ENCODE measurements at places on chromosomes 4 and X.

DNA sequence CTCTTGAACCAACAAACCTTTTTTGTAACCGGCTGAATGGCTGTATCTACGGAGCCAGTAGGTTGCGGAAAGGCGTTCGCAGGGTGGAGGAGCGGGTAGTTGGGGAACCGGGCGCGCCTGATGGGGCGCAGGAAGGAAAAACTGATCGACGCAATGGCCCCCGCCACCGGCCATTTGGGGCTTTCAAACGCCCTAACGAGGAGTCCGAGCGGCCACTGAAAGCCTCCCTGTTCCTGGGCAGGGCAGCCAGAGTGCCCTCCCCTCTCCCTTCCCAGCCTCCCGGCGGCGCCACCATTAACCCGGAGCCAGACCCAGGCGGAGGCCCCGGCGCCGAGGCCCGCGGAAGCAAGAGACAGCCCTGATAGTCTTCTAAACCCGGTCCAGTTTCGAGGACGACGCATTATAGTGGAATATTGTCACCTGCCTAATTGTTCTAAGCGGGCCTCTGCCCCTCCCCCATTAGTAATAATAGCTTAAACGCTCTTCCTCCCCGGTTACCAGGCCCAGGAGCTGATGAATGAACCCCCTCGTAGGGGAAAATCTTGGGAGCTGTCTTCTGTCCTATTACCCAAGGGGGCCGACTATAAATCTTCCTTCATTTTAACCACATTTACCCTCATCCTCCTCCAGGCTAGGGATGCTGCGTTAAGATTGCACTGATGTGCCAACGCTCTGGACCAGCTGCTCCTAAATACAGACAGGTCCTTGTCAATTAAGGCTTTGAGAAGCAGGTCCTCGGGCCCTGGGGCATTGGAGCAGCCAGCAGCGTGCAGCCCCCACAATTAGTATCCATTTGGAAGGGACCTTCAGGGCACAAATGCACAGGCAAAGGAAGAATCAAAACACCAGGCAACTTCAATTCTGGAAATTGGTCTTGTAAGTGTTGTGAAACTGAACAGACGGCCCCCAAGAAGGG lies 61.6 kb upstream of the TMEM33 start:
- DNase-seq, result no peak

DNA sequence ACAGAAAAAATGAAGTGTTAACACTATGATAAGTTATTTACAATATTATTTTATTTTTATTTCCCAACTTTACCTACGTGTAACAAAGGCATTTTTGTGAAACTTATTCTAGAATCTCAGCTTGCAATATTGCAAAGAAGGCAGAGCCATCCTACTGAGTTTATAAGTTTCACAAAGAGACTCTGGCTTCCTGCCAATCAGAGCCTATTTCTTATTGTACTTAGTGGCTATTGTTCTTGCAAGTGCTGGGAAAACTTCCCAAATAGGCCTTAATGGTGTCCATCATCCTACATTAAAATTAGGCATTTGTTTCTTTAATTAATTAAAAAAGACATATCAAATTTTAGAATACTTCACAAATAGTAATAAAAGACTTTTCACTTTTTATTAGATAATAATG lies 233.2 kb downstream of the EPHA5 start:
- DNase-seq, result no peak

- no peak for DNase-seq
Observed at GRCh38 chr4:173573286-173573685, 43.3 kb upstream of the HAND2 start.

DNA sequence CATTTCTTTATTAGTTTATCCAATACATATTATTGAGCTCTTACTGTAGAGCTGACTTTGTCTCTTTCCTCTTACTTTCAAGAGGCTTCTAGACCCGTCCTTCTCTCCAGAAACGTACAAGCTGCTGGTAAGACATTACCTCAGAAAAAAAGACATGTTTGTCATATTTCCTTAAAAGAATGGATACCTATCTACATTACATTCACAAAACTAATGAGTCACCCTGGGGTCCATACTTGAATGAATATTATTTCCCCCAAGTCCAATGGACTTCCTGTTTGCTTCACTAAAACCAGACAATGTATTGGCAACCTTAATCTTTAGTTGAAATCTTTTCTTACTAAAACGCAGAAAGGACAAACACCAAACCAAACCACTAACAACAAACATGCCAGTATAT lies 176.5 kb upstream of the CLNK start:
- no peak for DNase-seq

DNA sequence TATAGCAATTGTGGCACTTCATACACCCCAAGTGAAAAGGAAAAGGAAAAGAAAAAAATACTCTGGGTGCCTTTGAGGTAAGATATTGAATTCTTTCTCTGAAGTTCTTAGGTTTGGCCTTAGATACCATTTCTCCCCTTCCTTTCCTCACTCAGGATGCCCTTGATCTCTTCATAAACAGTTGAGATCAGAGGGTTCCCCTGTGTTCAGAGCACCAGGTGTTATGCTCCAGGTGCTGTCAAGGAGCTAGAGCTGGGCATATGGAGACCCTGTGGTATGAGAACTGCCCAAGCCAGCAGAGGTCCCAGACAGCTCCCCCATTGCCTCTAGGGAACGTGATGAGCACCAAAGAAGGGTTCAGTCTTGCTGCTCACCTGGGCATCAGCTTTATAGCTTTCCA lies 17.1 kb upstream of the CD40LG start:
- no peak for DNase-seq

- DNase-seq, result no peak
Observed at GRCh38 chr4:150318971-150319370, 240.7 kb downstream of the DCLK2 start.

- no peak for DNase-seq
Observed at GRCh38 chrX:109760209-109760921, 27.3 kb upstream of the ACSL4 start.

DNA sequence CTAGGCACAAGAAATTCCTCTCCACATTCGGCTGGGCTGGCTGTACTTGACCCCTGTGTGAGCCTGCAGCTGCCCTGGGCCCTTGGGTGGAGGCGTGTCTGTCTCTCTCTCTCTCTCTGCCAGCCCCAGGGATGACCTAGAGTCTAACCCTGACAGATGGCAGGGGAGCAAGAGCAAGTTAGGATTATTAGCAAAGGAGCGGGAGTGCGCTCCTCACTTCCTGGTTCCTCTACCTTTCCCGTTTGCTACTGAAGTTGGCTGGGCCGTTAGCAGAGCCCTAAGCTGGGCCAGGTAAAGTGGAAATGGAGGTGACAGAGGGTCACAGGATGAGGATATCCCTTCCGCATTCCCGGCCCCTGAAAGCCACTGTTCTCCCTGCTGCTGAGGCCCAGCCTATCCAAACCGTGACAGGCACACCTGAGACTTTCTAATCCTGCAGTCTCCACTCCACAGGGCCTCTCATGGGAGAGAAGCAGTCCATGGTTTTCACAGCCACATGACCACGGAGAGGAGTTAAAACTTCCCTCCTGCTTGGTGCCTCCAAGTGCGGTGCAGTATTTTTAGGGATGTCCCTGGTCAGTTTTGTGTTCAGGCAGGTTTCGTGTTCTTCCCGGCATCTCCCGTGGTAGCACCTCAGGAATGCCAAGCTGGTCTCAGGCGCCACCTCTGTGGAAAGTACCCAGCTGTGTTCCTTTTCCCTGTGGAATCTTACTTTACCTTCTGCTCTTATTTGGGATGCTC lies 79.3 kb downstream of the CLDN22 start:
- DNase-seq, result no peak

DNA sequence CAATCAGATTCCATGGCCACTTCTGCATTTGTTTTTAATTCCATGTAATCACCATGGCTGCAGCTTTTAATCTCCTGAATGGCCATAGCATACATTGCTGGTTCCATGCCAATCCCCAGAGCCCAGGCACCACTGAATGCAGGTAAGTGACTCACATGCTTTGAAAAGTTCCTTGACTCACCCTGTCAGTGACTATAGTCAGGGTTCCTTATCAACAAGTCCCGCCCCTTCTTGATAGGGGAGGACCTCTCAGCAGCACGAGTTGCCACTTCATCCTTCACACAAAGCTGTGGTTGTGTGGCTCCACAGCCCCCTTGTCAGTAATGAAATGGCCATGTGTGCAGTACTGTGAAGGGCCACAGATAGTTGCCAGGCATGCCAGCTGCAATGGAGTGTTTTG lies 516.6 kb downstream of the PPARGC1A start:
- no peak for DNase-seq

DNA sequence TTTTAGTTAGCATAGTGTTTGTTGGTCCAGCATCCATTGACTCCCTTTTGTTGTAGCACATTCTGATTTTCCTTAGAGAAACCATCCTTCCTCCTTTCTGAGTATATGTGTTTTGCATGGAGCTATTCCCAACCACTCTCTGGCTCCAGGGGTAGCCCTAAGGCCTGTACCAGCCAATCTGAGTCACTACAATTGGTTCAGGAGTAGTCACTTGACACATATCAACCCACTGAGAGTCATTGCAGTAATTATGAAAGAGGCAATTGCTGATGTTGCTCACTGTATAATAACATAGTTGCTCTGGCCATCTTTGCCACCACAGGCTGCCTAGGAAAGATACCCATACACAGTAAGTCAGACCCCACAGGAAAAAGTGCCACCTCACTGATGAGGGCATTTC lies 71.2 kb upstream of the GRID2 start:
- DNase-seq, result no peak

DNA sequence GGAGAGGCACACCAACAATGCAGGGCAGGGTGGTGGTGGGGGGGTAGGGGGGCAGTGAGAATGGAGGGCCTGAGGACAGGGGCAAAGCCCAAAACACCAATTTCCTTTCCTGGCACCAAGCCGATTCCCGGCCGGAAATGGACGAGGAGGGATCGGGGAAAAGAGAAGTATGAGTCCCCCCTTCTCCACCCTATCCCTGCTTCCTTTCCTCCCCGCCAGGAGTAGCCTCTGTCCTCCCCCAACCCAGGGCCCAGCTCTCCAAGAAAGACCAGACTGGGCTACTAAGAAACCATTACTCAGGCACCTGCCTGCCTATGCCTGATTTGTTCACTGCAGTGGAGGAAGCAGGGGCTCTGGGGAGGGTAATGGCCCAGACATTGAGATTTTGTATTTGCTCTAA lies 402 bp downstream of the CCDC120 start:
- no peak for DNase-seq

GRCh38 chr4:102180046-102180445 lies 165.2 kb downstream of the SLC39A8 start:
- DNase-seq, result no peak

GRCh38 chr4:53967986-53968385 lies 96.4 kb downstream of the CHIC2 start:
- no peak for DNase-seq

GRCh38 chr4:168880811-168881595 lies 129.1 kb downstream of the CBR4 start:
- no peak for DNase-seq

GRCh38 chrX:150234126-150234525 lies 129.0 kb upstream of the MAMLD1 start:
- DNase-seq, result no peak

GRCh38 chr4:56689201-56689969 lies 8.3 kb upstream of the HOPX start:
- DNase-seq, result no peak

DNA sequence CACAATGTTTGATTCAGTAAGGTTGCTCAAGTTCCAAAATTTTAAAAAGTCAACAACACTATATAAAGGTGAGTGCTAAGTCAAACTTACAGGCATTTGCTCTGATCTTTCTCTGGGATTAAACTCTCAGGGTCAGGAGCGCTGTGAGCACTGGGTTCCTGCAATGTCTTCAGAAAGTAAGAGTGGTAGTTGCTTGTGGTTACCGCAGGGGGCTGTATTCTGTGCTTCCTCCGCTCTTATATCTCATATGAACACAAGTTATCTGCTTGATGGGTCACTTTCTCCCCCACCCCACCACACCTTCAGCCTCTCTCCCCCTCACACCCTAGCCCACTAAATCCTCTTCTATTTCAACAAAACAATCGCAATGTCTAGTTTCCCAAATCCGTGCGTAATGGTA lies 116.4 kb upstream of the IGSF1 start:
- no peak for DNase-seq

DNA sequence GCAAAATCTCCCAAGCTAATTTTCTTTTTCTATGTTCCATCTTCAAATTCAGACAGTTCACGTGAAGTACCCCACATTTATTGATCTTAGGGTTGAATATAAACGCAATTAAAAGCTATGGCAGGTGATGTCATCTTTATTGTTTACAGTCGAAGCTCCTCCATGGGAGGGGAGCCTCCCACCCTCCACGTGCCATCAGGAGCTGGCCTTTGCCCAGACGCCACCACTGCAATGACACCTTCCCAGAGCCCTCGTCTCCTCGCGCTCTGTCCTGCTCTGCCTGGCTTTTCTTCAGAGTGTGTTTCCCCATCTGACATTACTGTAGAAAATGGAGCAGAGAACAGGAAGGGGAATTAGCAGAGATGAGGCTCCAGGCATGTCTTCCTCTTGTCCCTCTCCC lies 18.8 kb upstream of the CYP4V2 start:
- DNase-seq, result no peak

DNA sequence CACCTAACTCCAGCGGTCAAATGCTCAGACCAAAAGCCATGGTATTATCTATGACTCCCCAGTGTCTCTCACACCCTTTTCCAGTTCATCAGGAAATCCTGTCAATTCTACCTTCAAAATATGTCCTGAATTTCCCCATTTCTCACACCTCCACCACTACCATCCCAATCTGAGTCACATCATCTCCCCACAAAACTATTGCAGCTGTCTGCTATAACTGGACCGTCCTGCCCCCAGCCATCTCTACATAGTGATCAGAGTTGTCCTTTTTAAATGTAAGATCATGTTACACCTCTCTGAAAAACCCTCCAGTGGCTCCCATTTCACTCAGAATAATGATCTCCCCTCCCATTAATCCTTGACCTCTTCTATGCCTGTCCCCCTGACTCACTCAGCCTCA lies 6.8 kb upstream of the ODAPH start:
- no peak for DNase-seq

DNA sequence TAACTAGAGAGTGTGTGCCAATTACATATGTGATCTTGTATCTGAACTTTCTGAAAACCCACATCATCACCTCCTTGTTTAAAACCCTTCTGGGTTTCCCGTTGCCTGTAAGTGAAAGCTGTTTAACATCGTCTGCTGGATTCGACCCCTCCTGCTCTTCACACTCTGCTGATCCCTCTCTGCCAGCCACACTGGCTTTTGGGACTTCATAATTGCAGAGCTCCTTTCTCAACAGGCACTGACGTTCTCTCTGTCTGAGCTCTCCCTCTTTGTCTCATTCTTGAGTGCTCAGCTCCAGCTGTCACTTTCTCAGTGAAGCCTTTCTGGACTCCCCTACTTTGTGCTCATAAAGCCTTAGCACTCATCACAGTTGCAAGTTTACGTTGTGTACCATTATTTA lies 153.9 kb downstream of the CEP135 start:
- no peak for DNase-seq

DNA sequence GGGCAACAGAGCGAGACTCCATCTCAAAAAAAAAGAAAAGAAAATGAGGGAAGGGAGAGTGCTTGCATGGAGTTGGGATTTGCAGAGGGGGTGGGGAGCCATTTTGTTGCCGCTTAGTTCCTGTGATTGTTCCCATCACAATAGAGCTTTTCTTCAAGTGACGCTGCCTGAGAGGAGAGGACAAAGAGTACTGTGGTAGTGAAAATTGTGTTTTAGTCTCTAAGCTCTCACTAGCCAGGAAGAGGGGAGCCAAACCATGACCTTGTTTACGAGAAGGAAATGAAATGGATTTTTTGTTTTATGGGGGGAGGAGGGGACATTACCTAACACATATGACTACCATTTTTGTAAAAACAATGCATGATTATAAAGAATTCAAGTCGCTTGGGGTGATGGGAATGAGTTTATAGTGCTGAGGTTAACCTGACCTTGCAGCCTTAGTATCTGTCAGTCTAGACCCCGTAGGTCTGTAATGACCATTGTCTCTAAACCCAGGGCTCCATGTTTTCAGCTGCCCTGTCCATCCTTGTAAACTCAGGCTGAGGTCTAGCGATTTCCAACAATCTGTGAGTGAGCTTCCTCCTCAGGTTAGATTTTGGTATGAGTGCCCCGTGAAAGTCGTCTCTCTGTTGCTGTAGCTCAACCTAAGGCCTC lies 18.8 kb downstream of the SRD5A3 start:
- DNase-seq, result no peak
